Activated CD4-positive, alpha-beta T cell treated with anti-CD3 and anti-CD28 coated beads, Interleukin-2, Interleukin-6, amounts not matched to agents 100 ng/mL and 50 ng/mL, durations not matched to agents 16 hours and 8 hours (primary cell): ENCODE measurements at places on chromosomes 5 and 9.

DNA sequence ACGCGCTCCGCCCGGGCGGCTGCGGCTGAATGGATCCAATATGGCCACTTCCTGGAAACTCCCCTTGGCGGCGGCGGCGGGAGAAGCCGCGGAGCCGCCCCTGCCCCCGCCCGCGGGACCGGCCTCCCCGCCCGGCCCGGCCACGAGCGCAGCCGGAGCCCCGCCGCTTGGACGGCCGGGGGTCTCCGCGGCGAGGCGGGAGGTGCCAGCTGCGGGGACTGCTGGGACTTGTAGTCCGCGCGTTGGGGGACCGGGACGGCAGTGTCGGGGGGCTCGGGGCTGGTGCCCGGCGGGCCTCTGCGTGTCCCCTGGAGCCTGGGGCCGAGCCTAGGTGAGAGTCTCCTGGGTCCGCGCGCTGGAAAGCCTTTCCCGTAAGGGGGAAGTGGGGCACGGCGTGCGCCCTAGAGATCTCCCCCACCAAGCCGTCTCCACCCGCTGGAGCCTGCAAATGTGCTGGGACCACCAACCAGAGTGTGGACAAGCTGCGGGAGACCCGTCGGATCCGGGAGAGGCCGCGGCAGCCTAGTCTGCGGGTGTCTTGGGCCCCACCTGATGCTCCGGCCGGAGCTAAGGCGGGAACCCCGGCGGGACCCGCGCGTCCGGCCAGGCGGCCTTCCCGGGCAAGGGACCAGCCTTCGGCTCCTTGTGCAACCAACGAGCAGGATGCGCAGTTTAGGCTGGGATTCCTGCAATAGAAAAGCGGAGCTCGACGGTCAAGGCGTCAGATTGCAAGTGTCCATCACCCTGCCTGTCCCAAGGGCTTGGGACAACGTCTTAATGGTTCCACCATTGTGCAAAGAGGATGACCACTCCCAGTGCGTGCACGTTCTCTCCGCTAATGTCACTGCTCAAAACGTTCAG is at the start of gene SEPTIN8:
Gene SEPTIN8, minus strand, starts transcription at position 31 of the 861 bp plus-strand sequence. CDS start 102 bp downstream, outside the sequence.
- DNase-seq, result peak; percentile 47

DNA sequence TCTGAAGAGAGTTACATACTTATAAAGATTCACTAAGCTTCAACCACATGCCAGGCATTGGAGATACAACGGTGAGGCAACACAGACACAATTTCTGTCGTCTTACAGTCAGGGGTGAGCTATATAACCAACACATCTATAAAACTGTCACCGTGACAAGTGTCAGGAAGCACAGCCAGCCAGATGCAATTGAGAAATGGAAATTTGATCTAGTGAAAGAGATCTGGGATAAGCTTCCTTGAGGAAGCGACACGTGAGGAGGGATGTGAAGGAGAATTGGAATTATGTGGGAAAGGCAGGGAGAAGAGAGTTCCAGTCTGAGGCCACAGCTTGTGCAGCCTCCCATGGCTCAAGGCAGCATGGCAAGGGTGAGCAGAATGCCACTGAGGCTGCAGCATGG is 50.9 kb upstream of the ZNF354B start:
- no peak for DNase-seq

- DNase-seq, result no peak
These were observed 143.4 kb downstream of the HINT1 start for GRCh38 chr5:131021646-131022045.

DNA sequence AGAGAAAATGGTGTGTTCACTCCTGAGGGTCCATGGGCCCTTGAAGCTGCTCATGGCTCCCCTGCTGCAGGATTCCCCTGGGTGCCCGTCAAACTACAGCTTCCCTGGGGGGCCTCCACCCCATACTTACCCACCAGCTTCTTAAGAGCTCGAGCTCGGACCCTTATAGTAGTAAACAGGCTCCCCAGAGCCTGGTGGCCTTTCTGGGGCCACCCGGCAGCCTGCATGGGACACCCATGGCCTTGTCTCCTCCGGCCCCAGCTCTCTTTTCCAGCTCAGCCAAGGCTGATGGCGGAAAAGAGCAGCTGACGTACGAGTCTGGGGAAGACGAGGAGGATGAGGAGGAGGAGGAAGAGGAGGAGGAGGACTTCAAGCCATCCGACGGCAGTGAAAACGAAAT is 4.2 kb upstream of the CEL start:
- no peak for DNase-seq

DNA sequence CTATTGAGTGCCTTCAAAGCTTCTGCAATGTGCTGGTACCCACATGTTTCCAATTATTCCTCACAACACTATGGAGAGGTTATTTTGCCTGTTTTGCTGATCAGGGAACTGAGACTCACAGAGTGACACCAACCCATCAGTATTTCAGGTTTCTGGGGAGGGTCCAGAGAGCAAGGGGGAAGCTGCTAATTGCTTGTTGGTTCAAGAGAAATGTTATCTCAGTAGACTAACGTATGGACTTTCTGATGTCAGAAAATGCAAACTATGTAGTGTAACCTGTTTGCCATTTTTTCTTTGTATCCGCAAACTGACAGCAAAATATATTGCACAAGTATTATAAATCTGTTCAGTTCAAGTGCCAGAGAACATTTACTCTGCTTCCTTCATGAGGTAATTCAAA is 108.3 kb upstream of the MSX2 start:
- no peak for DNase-seq

GRCh38 chr9:121860744-121861143 is 209.3 kb downstream of the DAB2IP start:
- DNase-seq, result no peak

GRCh38 chr5:141869040-141869439 is 9.2 kb downstream of the PCDH1 start:
- DNase-seq, result no peak

GRCh38 chr5:80406980-80407734 is 707 bp upstream of the ZFYVE16 start:
- DNase-seq, result peak; percentile 1

DNA sequence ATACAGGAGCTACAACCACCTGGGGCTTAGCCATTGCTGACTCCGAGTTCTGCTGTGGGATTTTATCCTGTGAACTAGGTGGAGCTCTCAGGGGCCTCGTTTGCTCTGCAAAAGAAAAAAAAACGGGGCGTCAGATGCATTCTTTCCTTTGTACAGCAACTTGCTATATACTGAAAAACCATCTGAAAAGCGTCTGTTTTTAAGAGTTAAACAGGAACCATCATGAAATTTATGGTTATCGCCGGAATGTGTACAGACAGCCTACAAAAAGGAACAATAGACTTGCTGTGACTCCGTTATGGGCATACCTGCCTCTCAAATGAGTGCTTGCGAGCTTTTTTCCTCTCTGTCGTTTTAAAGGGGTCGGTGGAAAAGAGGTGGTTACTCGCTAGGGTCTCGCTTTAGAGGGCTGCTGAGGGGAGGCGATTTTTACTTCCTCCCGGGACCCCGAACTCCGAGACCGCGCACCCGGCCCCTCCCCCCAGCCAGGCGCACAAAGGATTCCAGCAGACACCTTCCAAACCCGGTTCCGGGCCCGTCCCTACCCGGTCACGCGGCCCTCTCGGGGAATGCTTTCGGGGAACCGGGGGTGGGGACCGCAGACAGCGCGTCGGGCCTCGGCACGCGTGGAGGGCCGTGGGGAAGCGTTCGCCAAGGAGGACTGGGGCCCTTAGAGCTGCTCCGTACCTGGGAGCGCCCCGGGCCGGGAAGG is 826 bp downstream of the PAIP1 start:
- DNase-seq, result peak; percentile 63

GRCh38 chr9:116705531-116705930 is 18.4 kb downstream of the TRIM32 start:
- no peak for DNase-seq

GRCh38 chr5:94761055-94761454 is 142.6 kb downstream of the SLF1 start:
- DNase-seq, result no peak

- peak; percentile 6 for DNase-seq
These were observed 209.7 kb downstream of the GADD45G start for GRCh38 chr9:89814340-89815040.

DNA sequence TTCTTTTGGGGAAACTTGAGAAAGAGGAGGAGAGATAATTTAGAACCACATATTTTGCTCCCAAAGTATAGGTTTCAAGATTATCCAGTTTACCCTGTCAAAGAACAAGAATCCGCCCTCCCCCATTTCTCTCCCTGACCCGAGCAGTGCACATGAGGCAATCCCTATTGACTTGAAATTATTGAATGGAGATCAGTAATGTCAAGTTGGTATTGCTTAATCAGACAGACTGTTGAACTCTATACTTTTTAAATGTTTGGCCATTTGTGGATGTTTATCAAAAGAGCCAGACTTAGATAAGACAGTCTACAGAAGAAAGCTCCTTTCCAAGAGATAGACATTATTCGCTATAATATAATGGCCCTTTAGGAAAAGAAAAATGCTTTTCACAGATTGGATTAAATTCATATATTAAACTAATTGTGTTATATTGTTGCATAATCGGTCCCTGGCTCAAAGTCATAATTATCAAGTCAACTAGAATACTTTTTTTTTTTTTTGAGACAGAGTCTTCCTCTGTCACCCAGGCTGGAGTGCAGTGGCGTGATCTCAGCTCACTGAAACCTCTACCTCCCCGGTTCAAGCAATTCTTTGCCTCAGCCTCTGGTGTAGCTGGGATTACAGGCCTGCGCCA is 5.3 kb downstream of the SLC25A25 start:
- DNase-seq, result no peak

- DNase-seq, result no peak
These were observed 250.0 kb upstream of the MPDZ start for GRCh38 chr9:13529321-13530104.

DNA sequence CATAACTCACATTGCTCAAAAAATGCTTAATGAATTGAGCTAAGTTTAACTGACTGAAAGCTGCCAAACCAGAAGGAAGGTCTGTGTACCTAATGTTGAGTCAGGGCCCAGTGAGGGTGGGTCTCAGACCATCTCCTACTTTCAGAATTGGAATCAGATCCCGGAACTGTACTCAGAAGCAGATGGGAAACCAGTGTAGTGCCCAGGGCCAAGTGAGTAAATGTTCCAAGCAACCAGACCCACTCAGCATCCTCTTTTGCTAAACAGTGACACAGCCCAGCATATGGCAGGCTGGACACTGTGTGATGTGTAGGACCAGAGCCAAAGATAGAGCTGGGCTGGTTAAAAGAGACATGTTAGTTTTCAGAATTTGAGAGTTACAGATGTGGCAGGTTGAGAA is 94.1 kb downstream of the PLCXD3 start:
- DNase-seq, result no peak
